Hindlimb muscle (tissue), 1 donor: ENCODE measurements at places on chromosomes 3 and 15.

DNA sequence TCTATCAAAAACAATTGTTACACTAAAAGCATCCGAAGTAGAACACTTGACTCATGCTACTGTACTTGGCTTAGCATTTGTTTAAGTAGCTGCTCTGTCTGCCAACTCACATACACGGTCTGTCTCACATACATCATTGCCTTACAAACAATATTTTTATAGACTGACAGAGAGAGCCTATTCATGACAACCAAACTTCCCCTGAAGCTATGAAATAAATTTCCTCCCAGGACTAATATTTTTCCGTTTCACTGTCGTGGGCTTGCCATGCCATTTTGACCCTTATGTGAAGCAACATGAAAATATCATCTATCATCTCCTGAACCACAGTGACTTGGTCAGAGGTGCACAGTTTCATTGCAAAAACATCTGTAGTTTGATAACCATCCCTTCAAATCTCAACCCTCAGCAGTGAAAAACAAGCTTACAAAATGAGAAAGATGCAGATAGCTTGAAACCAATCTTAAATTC, 66.5 kb upstream of the PYGO1 start:
- DNase-seq: no peak

DNA sequence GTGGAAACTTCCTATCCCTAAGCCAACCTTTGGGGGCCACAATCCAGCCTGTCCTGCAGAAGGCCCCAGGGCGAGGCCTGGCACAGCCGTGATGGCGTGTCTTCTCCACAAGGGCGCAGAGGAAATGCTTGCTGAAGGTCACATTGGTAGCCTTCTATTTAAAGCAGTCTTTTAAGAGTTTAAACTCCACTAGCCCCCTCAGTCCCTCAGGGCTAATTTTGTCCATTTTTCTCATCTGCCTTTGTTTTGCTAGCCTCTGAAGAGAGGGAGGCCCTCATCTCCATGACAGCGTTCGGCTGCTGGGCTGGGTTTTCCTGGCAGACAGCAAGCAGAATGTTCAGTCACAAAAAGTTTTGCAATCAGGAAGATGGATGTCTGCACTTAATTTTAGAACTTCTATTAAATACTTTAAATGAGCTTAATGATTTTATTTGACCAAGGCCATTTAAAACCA, 40.8 kb downstream of the RARB start:
- DNase-seq: peak; percentile 77

- DNase-seq: no peak
These were observed 11.1 kb upstream of the MGLL start for GRCh38 chr3:127833281-127834032.

GRCh38 chr3:58403513-58404109, 30.0 kb downstream of the PDHB start:
- no peak for DNase-seq

- DNase-seq: no peak
These were observed 65.9 kb upstream of the C3orf80 start for GRCh38 chr3:160159341-160159740.

DNA sequence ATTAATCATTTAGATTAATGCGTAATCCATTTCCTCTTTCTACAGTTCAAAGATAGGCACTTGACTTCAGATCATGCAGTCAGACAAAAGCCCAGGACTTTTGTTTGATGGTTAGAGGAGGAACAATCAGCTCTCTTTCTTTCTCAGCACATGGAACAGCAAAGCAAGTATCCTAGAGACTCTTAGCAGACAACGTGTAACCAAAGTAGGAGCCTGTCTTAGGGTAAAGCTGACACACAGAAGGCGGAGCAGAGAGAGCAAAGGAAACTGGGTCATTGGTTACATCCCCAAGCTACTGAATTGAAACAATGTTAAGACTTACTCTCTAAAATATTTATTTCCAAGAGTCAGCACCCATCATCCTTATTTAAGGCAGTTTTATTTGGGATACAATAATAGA, 110.0 kb upstream of the HES1 start:
- no peak for DNase-seq

DNA sequence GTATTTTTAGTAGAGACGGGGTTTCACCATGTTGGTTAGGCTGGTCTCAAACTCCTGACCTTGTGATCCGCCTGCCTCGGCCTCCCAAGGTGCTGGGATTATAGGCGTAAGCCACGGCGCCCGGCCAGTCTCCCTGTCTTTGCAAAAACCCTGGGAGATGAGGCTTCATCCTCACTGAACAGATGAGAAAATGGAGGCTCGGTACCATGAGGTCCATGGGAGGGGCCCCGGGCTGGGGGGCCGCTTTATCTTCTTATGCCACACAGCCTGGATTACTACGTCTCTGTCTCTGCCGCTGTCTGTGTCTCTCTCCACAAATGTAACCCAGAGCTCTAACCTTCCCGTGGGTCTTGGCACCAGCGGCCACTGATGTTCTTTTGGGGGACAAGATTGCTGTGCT, 39.1 kb downstream of the ABTB1 start:
- DNase-seq: no peak

GRCh38 chr3:159832024-159832423, 156.6 kb upstream of the IL12A start:
- DNase-seq: no peak

- DNase-seq: no peak
These were observed 136.3 kb downstream of the PLD1 start for GRCh38 chr3:171673951-171674350.

DNA sequence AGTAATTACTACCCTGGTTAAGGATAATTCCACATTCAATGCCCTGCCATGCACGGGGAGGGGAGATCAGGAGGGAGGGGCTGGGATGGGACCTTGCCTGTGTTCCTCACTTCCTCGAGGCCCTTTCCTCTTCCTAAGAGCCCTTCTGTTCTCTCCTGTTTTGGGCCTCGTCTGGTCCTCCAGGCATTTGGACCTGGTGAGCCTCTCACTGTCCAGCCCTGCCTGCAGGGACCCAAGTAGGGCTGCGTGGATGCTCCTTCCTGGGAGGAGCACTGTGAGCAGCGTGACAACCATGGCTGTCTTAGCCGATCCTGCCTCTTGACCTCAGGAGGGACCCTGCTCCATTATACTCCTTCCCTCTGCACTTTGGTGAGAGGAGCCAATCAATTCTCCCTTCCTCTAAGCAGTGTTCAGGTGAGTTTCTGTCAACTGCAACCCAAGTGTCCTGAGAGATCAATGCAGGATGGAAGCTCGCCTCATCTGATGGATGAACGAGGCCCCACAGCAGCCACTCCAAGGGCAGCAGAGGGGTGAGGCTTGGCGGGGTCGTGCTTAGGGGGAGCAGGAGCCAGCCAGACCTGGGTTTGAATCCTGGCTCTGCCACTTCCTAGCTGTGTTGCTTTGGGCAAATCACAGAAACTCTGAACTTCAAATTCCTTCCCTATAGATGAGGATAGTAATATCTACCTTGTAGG, 92.5 kb downstream of the IQSEC1 start:
- no peak for DNase-seq

DNA sequence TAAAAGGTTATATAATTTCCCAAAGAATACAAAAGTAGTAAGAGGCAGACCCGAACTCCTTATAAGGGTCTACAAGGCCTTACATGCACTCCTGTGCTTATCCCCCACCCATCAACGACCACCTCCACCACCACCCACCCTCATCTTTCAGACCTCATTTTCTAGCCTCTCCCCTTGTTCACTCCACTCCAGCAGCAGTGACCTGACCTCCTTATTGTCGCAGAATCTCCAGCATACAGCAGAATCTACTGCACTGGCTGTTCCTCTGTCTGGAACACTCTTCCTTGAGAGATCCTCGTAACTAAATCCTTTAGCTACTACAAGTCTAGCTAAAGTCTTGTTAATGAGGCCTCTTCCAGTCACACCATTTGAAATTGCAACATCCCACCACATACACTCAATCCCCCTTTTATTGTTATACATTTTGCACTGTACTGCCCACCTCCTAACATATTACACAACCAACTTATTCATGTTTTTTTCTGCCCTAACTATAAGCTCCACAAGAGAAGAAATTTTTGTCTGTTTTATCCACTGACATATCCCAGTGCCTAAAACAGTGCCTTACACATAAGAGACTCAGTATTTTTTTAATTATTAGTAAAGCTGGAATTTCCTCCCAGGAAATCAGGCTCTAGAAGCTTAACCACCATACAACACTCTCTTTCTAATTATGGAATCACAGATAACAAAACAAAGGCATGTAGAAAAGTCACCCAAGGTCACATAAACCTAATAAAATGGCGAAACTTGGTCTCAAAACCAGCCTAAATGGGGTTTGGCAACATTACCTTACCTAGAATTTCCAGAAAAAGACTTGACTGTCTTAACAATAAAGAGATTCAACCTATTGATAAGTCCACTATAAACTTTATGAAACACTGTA, 40.2 kb downstream of the ZNF148 start:
- no peak for DNase-seq

DNA sequence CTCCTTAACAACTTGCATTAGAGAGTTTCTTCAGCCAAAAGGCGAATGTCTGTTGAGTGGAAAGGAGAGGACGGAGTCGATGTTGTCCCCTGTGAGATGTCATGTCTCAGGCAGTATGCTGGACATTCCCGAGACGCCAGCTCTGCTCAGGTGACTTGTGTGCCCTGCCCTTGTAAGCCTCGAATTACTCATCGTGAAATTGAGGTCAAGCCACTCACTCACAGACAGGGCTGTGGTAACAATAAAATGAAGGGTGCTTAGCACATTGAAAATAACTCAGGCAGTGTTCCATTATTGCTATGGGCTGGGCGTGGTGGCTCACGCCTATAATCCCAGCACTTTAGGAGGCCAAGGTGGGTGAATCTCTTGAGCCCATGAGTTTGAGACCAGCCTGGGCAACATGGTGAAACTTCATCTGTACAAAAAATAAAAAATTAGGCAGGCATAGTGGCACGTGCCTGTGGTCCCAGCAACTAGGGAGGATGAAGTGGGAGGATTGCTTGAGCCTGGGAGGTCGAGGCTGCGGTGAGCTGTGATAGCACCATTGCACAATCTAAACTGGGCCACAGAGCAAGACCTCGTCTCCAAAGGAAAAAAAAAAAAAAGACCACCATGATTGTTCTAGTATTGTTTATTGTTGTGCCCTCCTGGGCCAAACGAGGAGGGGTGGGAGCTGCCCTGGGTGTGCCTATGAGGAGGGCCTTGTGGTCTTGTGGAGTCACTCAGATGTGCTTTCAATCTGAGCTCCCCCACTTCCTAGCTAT, 214.4 kb downstream of the THSD4 start:
- DNase-seq: no peak

- no peak for DNase-seq
These were observed 1.1 kb downstream of the ADPGK start for GRCh38 chr15:72782274-72783003.

GRCh38 chr15:93035953-93036810, 52.8 kb downstream of the RGMA start:
- DNase-seq: no peak

DNA sequence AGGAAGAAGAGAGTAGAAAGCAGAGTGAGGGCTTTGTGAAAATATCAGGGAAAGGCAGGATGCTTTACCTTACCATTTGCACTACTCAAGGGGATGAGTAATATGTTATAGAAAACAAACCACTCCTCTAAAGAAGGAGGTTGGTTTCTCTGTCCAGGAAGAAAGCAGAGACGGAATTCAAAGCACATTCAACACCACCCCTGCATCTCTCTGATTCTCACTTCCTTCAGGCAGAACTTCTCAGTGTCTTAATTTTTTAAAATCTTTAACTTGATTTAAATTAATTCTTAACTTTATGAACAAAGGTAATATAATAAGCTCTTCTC, 82.4 kb downstream of the NR2F2 start:
- DNase-seq: no peak

GRCh38 chr3:155391551-155391958, 98.1 kb upstream of the STRIT1 start:
- DNase-seq: no peak

GRCh38 chr3:191303596-191303995, 25.6 kb upstream of the CCDC50 start:
- no peak for DNase-seq

DNA sequence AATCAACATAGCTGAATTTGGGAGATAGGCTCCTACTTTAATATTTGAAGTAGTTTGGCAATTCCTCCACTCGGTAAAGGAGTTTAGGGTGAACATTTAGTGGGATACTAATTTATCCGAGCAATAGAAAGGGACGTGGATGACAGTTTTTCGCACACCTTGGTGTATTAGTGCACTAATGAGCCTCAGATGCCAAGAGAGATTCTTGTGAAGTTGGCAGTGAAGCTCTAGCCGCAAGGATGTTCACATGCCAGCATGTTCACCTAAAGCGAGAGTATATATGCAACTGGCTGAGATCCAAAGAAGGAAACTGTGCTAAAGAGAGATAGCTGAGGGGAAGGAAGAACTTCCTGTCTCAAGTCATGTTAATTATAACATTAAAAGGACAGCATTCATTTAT, 58.5 kb downstream of the TGFBR2 start:
- no peak for DNase-seq

- no peak for DNase-seq
These were observed 15.1 kb upstream of the STXBP5L start for GRCh38 chr3:120892921-120893320.

GRCh38 chr15:88644741-88645140, 5.9 kb downstream of the ISG20 start:
- DNase-seq: no peak
